A549 treated with DMSO at 1 μM for 4 hours (cell line): ENCODE measurements at places on chromosomes 6 and 20. TPM values are rescaled to one million over a fixed set of nuclear protein-coding genes. Genes with fewer than 3 reads are reported as not detected.

The HLA-DQA2 gene
- not detected in 5 replicates for total RNA-seq

The C6orf163 gene
- total RNA-seq, result 0.15 to 0.19 TPM (median 0.17 TPM) in 3 of 5 replicates, not detected in the others

The DNPH1 gene
- 74.5 to 96.8 TPM (median 85.9 TPM) in 5 replicates for total RNA-seq

The BCKDHB gene
- total RNA-seq, result 4.6 to 6.7 TPM (median 5.6 TPM) in 5 replicates

The PDYN gene
- total RNA-seq, result not detected in 5 replicates

The GPR63 gene
- total RNA-seq, result 0.53 to 0.68 TPM (median 0.61 TPM) in 5 replicates

The CTCFL gene
- total RNA-seq, result not detected in 5 replicates

The FAM83C gene
- total RNA-seq, result 0.02 to 0.06 TPM in 2 of 5 replicates, not detected in the others

The LSM2 gene
- 49.8 to 66.9 TPM (median 61.6 TPM) in 5 replicates for total RNA-seq

The OPRL1 gene
- 0.40 to 0.71 TPM (median 0.51 TPM) in 5 replicates for total RNA-seq

The RBPJL gene
- total RNA-seq, result not detected in 5 replicates

The KIAA1755 gene
- 0.12 to 0.29 TPM (median 0.15 TPM) in 5 replicates for total RNA-seq

The ADGRF5 gene
- total RNA-seq, result not detected in 5 replicates

The PSORS1C2 gene
- not detected in 5 replicates for total RNA-seq
